Activated T-cell treated with anti-CD3 and anti-CD28 coated beads for 4 hours (primary cell): ENCODE measurements at places on chromosomes 3 and 15.

- DNase-seq = no peak
Measured at GRCh38 chr3:2516762-2517441, 418.2 kb downstream of the CNTN4 start.

DNA sequence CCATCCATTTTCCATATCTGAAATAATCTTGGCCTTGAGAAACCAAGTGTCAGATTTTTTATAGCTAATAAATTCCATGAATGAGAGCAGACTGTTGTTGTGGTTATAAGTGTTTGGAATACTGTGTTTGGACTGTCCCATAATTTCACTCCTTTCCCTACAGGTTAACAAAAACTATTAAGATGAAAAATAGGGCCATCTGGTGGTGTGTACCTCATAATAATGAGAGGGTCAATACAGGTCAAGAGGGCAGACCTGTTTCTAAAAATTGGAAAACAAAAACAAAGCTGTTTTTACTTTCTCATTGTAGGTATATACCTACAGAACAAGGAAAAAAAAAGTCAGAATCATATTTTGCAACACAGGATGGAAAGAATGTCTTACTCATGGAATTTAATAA is 553.8 kb upstream of the SGO1 start:
- DNase-seq = no peak

- peak; percentile 19 for DNase-seq
Measured at GRCh38 chr3:136818769-136819391, at the start of gene SLC35G2. Gene SLC35G2 (plus strand): TSS chr3:136819126. CDS start chr3:136854461, 35,335 bp downstream.

- no peak for DNase-seq
Measured at GRCh38 chr3:35651426-35651825, 12.1 kb downstream of the ARPP21 start.

DNA sequence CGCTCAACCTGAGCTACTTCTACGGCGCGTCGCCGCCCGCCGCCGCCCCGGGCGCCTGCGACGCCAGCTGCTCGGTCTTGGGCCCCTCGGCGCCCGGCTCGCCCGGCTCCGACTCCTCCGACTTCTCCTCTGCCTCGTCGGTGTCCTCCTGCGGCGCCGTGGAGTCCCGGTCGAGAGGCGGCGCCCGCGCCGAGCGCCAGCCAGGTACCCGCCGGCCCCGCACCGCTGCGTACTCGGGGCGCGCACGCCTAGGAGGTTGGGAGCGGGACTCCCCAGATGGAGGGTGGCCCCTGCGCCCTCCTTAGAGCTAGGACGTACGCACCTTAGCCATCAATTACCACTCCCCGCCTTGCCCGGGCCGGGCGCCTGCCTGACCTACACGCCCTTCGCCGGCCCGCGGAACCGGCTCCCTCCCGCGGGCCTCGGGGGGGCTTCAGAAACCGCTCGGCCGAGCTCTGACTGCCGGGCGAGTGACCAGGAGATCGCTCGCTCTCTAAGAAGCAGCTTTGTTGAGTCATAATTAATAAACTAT is 466 bp downstream of the NFKBIZ start:
- DNase-seq = peak; percentile 36

DNA sequence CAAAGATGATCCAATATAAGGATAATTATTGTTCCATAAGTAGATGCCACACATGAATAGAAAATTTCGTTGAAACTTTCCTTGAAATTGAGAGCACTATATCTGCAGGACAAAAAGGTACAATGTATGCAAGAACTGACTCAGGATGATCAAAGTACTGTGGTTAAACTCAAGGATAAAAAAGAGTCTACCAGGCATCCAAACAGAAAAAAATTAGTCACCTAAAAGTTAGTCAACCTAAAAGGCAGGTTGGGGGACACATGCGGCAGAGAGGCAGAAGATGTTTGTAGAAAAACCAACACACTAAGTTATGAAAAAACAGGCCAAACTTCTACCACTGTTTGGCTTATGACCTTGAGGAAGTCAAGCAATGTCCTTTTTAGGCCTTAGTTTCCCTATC is 68.7 kb downstream of the GSK3B start:
- DNase-seq = no peak

DNA sequence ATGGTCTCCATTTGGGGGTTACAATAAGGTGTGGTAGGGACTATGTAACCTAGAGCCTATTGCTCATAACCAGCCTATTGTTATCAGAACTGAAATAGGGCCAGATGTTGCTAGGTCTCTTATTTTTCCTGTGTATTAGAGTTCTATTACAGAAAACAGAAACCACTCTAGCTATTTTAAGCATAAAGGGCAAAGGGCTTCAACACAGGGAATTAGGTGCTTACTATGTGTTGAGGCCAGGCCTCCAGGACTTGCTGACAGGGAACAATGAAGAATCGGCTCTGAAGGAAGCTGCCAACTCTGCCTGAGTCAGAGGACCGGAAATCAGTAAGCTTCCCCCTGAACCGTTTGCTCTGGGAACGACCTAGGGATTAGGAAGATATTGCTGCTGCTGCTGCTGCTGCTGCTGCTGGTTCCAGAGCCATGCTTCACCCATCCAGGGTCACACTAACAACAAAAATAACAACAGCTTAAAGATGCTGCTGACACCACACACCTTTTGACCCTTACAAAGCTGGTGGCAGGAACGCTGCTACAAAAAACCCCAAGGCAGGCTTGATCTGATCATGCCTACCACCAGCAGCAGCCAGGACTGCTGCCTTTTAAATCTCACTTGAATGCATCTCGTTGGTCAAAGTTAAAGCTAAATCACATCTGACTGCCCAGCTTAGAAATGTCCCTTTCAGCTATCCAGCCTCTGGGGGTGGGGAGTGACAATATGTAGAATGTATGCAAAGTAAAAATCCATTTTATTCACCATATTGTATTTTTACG is 276.9 kb upstream of the IL12A start:
- DNase-seq = no peak

- DNase-seq = no peak
Measured at GRCh38 chr3:15595955-15596354, 5.4 kb downstream of the HACL1 start.

DNA sequence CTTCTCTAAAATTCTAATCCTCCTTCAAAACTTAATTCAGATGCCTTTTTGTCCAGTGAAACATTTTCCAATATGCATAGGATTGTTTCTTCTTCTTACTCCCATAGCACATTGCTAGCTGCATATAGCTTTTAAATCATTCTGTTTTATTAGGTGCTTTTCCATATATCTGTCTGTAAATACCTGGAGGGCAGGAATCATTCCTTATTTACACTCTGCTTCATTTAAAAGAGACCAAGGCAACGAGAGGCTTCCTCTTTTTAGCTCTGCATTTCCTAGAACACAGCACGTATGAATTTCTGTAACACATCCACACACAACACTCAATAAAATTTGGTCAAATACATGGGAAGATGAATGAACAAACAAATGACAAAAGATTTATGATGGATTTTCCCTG is 43.5 kb upstream of the KPNA4 start:
- DNase-seq = no peak

DNA sequence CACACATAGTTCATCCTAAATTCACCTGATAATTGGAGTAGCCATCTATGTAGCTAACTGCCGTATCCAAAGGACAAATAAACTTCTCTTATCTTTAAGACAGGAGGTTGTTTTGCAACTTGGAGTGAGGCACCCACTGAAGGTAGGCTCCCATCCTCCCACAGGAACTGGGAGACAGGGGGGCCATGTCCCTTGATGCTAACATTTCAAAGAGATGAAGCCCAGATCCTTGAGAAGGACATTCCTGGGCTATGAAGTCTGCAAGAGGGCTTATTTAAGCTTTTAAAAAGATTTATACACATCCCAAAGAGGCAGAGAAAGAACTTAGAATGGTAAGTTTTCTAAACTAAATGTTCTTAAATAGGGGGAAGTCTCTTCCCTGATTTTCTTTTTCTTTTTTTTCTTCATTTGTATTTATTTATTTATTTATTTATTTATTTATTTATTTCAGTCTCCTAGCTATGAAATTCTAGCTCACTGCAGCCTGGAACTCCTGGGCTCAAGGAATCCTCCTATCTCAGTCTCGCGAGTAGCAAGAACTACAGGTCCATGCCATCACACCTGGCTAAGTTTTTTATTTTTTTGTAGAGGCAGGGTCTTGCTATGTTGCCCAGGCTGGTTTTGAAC is 12.8 kb upstream of the MOBP start:
- DNase-seq = no peak

DNA sequence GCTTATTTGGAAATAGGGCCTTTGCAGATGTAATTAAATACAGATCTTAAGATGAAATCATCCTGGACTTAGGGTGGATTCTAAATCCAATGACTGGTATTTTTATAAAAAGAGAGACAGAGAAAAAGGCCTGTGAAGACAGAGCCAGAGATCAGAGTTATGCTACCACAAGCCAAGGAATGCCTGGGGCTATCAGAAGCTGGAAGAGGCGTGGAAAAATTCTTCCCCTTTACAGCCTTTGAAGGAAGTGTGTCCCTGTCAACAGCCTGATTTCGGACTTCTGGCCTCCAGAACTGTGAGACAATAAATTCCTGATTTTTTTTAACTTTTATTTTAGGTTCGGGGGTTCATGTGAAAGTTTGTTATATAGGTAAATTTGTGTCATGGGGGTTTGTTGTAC is 154.1 kb upstream of the CADPS start:
- DNase-seq = no peak

DNA sequence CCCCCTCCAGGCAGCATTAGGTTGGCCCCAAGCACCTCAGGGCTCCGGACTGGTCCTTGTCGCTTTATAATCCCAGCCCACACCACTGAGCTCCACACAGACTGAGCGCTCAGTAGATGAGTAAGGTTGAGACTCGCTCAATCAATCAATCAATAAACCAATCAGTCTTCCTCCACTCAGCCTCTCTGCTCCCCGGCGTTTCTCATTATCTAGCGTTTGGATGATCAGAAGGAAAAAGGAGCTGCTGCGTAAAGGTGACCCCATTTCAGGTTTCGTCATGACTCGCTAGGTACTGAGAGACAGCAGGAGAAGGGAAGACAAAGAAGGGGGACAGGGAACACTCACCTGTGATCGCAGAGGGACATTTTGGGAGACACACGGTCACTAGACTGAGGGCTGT is 41.2 kb downstream of the ZNF710 start:
- DNase-seq = no peak

DNA sequence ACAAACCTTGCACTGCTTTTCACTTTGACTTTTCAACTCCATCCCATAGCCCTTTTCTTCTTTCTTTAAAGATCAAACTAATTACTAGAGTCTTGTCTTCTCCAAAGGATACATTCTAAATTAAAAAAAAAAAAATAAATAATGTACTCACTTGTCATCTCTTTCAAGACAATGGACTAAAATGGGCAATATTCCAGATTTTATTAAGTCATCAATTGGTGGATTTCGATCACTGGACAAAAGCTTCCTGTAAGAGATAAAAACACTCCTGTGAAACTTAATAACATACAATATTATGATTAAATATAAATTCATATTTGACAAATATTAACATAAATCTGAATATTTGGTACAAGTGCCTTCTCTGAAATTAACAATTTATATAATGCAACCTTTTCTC is 34.1 kb downstream of the KPNA4 start:
- DNase-seq = no peak

GRCh38 chr3:54756330-54756731 is 171.5 kb downstream of the LRTM1 start:
- no peak for DNase-seq

- no peak for DNase-seq
Measured at GRCh38 chr15:38476120-38476519, 22.2 kb downstream of the FAM98B start.

DNA sequence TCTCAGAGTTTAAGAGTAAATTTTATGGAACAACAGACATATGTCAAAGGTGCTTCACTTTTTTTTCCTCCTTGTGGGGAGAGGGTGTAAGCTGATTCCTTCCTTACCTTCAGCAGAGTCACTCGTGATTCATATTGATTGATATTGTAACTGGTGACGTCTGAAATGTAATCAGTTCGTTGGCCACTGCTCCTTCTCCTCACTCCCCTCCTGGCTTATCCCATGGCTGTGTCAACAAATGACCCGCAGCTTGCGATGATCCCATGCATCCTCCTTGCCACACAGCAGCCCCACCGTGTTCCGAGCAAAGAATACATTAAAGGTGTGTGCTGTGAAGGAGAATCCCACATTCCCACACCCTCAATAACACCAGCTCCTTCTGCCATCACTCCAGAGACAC is 7.3 kb downstream of the MGLL start:
- no peak for DNase-seq

DNA sequence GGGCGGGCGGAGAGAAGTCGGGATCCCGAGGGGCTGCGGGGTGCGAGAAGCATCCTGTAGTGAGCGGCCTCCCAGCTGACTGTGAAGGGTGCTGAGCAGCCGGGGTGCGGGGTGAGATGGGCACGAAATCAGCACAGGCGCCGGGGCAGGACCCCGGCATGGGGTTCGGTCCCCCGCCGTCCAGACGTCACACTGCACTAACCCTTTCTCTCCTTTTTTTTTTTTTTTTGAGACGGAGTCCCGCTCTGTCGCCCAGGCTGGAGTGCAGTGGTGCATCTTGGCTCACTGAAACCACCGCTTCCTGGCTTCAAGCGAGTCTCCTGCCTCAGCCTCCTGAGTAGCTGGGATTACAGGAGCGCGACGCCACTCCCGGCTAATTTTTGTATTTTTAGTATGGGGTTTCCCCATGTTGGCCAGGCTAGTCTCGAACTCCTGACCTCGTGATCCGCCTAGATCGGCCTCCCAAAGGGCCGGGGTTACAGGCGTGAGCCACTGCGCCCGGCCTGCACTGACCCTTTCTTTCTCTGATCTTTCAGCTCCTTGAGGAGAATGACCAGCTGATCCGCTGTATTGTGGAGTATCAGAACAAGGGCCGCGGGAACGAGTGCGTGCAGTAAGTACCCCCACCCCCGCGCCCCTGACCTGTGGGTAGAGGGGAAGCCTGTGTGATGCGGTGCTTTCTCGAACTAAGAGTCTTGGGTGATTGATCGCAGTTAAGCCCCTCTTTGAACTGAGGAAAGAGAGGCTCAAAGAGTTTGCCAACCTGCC is 513 bp downstream of the SS18L2 start:
- no peak for DNase-seq

GRCh38 chr3:48015431-48016180 is 610 bp downstream of the MAP4 start:
- no peak for DNase-seq
